Left kidney (tissue), 8 donors: ENCODE measurements at places on chromosomes 4 and X. TPM values are rescaled to one million over a fixed set of nuclear protein-coding genes. Genes with fewer than 3 reads are reported as not detected.
A peak's percentile ranks its signal among the peaks of the same experiment; 100 is the strongest.

DNA sequence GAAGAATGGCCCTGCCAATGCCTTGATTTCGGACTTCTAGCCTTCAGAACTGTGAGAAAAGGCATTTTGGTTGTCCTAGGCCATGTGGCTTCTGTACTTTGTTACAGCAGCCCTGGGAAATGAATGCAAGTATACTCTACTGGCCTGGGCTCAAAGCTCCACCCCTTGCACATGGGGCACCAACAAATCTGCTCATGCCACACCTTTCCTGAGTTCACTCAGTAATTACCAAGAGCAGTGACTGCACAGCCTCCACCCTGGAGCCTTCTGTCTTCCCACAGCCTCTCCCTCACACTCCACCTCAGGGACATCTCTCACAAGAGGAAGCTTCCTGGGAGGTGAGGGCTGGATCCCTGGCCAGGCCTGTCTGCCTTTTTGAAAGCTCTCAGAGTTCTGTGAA is 29.1 kb upstream of the GAB1 start:
- DNase-seq: no peak

GRCh38 chrX:70478526-70479245 is 34.1 kb downstream of the DLG3 start:
- DNase-seq: no peak

Gene LRIT3
- 1.4 TPM for polyA plus RNA-seq

- DNase-seq: no peak
Observed at GRCh38 chr4:176641237-176641636, 151.5 kb downstream of the VEGFC start.

GRCh38 chrX:3124031-3124430 is 82.8 kb downstream of the ARSF start:
- no peak for DNase-seq

Gene GAGE12J
- polyA plus RNA-seq: not detected

DNA sequence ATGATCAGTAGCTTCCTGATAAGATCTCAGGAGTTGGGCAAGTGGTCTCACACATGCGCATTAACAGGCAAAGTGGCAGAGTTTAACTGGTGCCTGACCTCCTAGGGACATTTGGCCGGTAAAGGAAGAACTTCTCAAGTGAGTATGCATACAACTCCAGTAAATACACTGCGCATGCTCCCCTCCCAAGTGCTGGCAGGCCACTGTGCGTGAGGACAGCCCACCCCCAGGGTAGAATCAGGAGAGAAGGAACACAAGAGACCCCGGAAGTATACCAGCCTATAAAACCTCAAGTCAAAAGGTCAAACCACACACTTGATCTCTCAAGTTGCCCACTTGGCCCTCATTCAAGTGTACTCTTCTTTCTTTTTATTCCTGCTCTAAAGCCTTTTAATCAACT is 225.5 kb upstream of the ANKRD50 start:
- no peak for DNase-seq

DNA sequence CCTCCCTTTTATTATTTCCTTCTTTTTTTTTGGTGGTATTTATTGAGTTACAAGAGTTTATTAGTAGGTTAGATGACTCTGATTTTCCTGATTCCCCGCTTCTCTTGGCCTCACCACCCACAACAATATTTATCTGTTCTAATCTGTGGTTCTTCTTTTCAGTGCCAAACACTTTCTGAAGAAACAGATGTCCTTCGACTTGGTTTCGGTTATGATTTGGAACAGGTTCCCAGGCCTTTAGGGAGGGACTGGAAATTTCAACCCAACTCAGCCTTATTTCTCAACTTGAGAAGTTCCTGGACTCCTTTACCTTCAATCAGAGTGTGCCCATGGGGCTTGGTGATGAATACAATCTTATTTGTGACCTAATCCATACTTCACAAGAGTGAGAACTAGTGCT is 108.1 kb downstream of the UCHL1 start:
- no peak for DNase-seq

DNA sequence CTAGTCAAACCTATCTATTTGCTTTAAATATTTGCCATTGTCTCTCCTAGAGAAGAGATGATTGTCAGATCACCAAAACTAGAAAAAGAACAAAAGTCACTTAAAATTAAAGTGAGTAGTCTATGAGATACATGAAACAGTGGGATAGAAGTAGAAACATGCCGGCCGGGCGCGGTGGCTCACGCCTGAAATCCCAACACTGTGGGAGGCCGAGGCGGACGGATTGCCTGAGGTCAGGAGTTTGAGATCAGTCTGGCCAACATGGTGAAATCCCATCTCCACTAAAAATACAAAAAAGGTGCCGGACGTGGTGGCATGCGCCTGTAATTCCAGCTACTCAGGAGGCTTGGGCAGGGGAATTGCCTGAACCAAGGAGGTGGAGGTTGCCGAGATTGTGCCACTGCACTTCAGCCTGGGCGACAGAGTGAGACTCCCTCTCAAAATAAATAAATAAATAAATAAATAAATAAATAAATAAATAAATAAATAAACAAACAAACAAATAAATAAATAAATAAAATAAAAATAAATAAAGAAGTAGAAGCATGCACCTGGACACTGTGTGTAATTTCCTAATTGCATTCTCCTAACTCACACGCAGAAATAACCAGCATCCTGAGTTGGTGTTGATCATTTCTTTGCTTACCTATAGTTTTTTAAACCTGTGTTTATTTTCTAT is 299.5 kb downstream of the PDHA2 start:
- no peak for DNase-seq

Gene PPARGC1A
- polyA plus RNA-seq: 32.8 TPM

GRCh38 chrX:7074148-7074907 is 73.2 kb upstream of the STS start:
- DNase-seq: no peak

GRCh38 chrX:6021316-6022091 is 207.2 kb downstream of the NLGN4X start:
- peak; percentile 50 for DNase-seq

DNA sequence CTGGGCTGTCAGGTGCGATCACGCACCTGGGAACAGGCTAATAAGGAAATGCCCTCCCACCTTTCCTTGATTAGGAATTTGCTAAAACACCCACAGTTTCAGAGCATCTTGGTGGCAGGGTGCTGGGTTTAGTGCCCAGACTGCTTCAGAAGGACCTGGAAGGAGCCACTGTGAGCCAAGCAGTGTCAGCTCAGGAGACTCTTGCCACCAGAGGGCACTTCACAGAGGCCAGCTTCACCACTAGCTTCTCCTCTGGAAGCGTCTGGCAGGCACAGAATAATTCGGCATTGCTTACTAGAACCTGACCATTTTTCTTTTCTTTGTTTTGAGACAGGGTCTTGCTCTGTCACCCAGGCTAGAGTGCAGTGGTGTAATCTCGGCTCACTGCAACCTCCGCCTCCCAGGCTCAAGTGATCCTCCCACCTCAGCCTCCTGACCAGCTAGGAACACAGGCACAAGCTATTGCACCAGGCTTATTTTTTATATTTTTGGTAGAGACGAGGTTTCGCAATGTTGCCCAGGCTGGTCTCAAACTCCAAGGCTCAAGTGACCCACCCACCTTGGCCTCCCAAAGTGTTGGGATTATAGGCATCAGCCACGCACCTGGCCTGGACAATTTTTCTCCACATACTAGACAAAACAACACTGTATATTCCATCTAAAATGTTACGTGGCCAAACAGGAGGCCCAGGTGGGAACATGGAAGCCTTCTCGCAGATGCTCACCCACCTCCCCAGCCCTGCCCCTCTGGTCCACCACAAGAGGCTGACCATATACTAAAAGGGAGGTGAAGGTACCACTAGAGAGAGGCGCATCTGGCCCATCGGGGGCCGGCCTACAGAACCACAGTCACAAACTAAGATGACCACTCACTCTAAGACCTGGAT is 14.1 kb downstream of the NOP14 start:
- DNase-seq: no peak

GRCh38 chr4:62619971-62620370 is 1419.8 kb downstream of the ADGRL3 start:
- no peak for DNase-seq

- no peak for DNase-seq
Observed at GRCh38 chrX:38052096-38052495, 45.7 kb downstream of the SYTL5 start.

Gene METTL14
- polyA plus RNA-seq: 64.5 TPM

- no peak for DNase-seq
Observed at GRCh38 chr4:119939071-119939995, 127.3 kb downstream of the MAD2L1 start.

GRCh38 chr4:106032851-106033286 is 137.6 kb downstream of the NPNT start:
- DNase-seq: no peak

- DNase-seq: no peak
Observed at GRCh38 chrX:29145316-29145715, 558.1 kb downstream of the IL1RAPL1 start.

Gene ADH1B
- 16.7 TPM for polyA plus RNA-seq

DNA sequence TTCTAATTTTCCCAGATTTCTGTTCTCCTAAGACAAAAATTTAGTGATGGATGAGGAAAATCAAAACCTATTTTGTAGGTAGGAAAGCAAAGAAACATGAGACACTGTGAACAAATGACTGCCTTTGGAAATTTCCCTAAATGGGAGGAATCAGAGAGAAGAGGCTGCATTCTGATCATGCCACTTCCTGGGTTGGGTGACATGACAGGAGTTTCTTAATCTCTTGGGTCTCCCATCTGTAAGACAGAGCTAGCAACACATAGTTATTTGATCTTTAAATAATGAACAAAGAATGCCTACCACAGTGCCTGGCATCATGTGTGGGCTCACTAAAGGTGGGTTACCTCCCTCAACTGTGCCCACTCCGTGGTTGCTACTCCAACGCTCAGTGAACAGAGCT is 57.1 kb downstream of the CCDC149 start:
- DNase-seq: no peak

Gene KLHL5
- polyA plus RNA-seq: 48.2 TPM

GRCh38 chr4:138235419-138235952 is 6.7 kb downstream of the SLC7A11 start:
- DNase-seq: no peak

GRCh38 chr4:74845834-74846233 is 51.5 kb upstream of the BTC start:
- DNase-seq: no peak

- DNase-seq: no peak
Observed at GRCh38 chr4:75034523-75034922, 101.6 kb downstream of the PARM1 start.

DNA sequence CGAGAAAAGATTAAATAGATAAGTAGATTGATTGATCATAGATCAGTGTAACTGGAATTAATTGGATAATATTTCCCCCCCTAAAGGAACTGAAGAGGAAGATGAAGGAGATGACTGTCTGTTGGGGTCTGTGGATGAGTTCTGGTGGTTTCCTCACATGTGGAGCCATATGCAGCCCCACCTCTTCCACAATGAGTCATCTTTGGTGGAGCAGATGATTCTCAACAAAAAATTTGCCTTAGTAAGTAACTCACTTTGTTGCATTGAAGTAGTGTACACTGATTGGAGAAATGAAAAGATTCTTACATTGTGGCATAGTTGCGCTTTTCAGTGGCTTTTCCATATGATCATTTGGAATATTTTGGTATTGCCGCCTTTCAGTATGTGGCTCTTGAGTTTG is 80.4 kb downstream of the NDST3 start:
- DNase-seq: no peak

GRCh38 chrX:3697220-3697684 is 16.2 kb downstream of the PRKX start:
- DNase-seq: no peak

GRCh38 chr4:183300655-183301054 is 19.4 kb downstream of the CLDN22 start:
- no peak for DNase-seq

DNA sequence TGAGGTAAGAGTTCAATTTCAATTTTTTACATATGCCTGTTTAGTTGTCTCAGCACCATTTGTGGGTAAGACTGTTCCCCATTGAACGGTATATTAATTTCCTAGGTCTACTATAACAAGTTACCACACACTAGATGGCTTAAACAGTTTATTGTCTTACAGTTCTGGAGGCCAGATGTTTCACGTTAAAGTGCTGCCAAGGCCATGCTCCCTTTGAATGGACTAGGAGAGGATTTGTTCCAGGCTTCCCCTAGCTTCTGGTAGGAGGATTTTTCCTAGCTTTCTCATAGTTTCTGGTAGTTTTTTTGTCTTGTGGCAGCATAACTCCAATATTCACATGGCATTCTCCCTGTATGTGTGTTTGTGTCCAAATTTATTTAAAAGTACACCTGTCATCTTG is 149.3 kb upstream of the CYSLTR1 start:
- DNase-seq: no peak

DNA sequence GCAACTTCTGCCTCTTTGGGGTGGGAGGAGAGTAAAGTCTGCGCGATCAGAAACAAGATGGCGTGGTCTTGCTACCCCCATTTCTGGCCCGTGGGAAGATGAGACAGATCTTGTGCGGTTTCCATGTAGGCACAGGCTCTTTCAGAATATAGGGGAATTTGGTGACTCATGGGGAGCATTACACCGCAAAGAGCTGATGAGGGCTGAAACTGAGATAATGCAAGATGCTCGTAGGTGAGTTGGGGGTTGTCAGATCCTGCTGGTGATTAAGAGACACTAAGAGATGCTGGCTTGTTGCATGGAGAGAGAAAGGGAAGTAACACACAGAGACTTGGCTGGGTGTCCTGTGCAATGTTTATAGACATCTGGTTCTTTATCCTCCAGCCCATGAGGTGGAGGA is 1.5 kb downstream of the EVC start:
- DNase-seq: no peak

Gene CETN2
- polyA plus RNA-seq: 109 TPM

Gene ZMAT1
- polyA plus RNA-seq: 46.6 TPM

DNA sequence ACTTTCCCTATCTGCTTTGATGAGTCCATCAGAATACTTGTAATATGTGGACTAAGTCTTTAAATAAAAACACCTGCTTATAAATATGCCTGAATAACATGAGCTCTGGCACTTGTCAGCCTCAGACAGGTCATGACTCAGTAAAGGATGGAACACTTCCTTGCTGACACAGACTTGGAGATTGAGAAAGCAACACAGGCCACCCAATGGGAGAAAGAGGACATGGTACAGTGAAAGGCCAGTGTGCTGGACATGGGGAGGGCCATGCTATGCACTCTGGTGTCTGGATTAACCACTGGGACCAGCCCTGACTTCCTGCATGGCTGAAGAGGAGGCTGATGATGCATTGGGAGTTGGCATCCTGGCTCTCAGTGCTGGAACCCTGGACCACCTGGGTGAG is 149.5 kb downstream of the DHRSX start:
- DNase-seq: no peak

Gene BMX
- 0.55 TPM for polyA plus RNA-seq
